Erythroblast (primary cell): ENCODE measurements at places on chromosomes 3 and 15.
A peak's percentile ranks its signal among the peaks of the same experiment; 100 is the strongest.

- no peak for DNase-seq
Observed at GRCh38 chr3:49721596-49721895, 2.1 kb upstream of the AMIGO3 start.

GRCh38 chr15:88257311-88258092 is 963 bp upstream of the NTRK3 start:
- DNase-seq = no peak

GRCh38 chr15:80638553-80639167 is 56.5 kb upstream of the ABHD17C start:
- DNase-seq = no peak

GRCh38 chr15:41851167-41851523 is 12.5 kb downstream of the PLA2G4B start:
- DNase-seq = no peak

DNA sequence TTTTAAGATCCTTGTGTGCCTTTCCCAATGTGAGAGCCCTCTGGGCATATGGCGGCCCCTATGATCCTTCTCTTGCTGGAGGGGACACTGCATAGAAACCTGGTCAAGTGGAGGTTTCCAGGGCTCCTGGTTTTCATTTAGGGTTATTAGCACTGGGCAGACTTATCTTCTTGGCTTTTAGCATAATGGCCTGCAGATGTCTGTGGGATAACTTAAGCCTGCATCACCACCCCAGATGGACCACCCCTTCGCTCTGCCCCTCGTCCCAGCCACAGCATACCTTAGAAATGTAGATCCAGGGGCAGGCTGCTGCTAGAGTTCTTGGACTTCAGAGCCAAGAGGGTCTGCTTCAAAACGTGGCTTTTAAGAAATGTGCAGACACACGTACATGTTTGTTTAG is 340.3 kb upstream of the CTDSPL start:
- no peak for DNase-seq

GRCh38 chr15:26066896-26067295 is 203.8 kb upstream of the ATP10A start:
- no peak for DNase-seq

DNA sequence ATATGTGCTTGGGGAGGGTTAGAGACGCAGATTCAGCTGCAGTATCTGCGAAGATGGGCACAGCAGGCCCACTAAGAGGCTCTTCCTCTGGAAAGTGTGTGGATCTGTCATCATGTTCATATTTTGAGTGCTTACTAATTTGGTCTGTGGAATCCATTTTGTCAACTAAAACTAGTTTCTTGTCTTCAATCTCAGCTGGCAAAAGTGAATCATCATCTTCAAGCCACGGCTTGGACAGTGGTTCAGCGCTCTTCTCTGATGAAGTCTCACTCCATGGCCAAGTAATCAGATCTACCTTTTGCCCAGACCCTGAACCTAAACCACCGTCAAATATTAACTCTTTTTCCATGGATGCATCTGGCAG is 76.2 kb downstream of the IMPG2 start:
- no peak for DNase-seq

- peak; percentile 8 for DNase-seq
Observed at GRCh38 chr15:37135225-37135624, 34.9 kb upstream of the MEIS2 start.

- no peak for DNase-seq
Observed at GRCh38 chr3:188421151-188421821, 267.3 kb downstream of the LPP start.

GRCh38 chr3:108408883-108409799 is 101.3 kb downstream of the MYH15 start:
- DNase-seq = no peak

DNA sequence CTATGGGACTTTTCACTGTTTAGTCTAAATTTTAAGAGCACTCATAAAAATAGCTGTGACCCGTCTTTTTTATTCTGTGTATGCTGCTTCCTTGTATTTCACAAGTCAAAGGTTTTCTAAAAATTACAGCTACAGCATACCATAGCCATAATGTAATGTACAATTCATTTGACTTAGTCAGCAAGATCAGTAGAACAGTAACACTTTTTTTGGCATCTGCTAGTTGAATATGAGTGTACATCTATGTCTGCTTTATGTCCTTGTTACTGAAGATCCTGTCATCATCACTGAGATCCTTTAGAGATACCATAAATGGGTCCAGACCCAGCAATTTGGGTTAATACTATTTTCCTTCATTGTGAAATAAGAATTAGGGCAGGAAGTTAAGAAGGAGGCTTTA is 42.2 kb downstream of the CMSS1 start:
- no peak for DNase-seq

- no peak for DNase-seq
Observed at GRCh38 chr15:38091078-38091645, 156.7 kb downstream of the TMCO5A start.

DNA sequence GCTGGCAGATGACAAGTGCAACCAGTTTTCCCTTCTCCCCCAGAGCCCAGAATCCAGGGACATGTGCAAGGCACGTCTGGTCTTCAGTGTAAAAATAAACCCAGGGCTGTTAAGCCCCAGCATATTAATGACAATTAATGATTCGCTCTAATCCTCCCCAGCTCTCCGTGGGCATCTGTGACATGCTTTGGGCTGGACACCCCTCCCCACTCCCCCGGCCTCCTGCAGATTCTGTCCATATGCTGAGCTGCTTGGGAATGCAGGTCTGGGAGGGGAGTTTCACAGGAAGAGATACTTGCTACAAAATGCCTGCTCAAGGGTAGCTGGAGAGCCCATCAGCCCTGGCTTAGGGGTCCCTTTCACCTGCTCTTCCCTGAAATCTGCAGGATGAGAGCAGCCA is 43.0 kb upstream of the NTRK3 start:
- no peak for DNase-seq

DNA sequence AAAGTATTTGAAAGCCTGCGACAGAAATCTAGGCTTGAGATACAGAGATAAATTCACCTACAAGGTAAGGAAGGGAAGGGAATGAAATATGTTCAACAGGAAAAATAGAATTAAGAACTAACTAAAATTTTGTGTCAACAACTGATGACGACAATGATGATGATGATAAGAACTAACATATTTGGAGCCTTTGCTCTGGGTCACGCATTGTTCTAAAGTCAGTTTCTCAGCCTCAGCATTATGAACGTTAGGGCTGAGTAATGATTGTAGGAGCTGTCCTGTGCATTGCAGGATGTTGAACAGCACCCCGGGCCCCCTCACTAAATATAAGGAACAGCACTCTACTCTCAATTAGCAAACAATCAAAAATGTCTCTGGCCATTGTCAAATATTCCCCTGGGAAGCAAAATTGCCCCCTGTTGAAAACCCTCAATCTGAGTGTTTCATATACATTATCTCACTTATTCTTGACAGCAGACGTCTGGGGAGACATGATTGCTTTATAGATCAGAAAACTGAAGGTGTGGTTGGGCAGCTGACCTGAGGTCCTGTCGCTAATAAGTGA is 88.5 kb downstream of the ERC2 start:
- no peak for DNase-seq

- DNase-seq = no peak
Observed at GRCh38 chr3:188711881-188712247, 459.9 kb upstream of the TPRG1 start.

DNA sequence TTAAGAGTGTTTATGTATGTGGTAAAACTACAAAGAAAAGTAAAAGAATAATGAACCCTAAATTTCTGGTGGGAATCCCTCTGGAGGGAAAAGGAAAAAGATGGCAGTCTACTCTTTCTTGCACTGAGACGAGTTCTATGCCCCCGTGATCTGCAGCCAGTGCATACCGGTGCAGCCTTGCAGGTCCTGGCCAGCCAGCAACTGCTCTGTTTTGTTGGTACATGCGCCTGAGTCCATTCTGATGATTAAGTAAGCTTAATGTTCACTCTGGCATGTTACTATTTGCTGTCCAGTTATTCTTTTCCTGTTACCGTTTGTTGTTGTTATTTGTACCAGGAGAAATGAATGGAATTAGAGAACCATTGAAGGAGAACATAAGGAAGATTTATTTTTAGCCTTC is 95.1 kb upstream of the TMC3 start:
- DNase-seq = no peak

GRCh38 chr15:78855746-78856145 is 16.9 kb upstream of the MORF4L1 start:
- DNase-seq = no peak

DNA sequence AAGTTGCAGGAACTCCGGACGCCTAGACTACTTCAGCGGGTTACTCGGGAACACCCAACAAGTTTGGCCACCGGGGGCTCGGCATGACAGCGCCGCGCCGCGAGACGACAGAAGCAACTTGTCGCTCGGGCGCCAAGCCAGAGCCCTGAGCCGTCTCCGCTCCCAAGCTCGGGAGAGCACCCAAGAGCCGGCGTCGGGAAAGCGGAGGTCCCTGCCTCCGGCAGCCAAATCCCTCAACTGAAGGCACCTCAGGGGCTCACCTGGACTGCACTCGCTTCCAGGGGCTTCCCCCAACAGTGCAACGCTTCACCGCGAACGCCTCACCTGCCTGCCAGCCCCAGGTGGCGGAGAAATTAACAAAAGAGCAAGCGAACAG is 640 bp downstream of the MB21D2 start:
- DNase-seq = no peak

GRCh38 chr3:141257961-141258360 is 26.3 kb downstream of the PXYLP1 start:
- no peak for DNase-seq

DNA sequence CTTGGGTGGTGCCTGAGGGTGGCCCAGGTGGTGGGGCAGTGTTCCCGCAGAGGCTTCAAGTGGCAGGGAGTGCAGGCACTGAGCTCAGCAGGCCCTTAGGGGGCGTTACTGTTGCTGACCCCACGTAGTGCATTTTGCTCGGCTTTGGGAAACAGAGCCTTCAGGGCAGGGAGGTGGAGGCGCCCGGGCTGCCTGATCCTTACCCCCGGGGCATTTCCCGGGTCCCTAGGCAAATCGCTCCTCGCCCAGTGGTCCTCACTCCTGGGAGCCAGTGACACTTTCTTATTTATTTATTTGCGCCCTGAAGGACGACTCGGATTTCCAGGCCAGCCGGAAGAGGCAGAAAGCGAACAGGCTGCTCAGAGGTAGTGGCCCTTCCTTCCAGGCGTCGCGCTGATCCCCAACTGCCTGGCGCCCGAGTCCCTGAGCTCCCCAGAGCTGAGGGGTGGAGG is 10.1 kb upstream of the FOXB1 start:
- no peak for DNase-seq

DNA sequence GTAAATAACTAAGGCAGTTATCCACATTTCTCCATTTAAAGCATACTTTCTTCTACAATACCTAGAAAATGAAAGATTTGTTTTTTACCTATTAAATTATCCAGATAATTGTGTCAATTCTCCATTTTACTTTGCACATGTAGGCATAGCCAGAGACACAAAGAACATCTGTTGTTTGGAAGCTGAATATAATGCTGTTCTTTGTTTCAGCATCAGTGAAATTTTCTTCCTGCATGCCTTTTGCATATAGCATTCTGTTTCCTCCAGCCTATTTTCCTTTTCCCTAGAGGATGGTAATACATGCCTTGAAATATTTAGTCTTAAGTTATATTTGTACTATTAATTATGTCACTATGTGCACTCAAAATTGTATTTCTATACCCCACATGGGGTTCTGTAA is 233.7 kb downstream of the CNTN6 start:
- DNase-seq = no peak

- DNase-seq = no peak
Observed at GRCh38 chr15:100133001-100133400, 208.8 kb downstream of the ADAMTS17 start.

- no peak for DNase-seq
Observed at GRCh38 chr15:94582368-94582767, 351.0 kb downstream of the MCTP2 start.

DNA sequence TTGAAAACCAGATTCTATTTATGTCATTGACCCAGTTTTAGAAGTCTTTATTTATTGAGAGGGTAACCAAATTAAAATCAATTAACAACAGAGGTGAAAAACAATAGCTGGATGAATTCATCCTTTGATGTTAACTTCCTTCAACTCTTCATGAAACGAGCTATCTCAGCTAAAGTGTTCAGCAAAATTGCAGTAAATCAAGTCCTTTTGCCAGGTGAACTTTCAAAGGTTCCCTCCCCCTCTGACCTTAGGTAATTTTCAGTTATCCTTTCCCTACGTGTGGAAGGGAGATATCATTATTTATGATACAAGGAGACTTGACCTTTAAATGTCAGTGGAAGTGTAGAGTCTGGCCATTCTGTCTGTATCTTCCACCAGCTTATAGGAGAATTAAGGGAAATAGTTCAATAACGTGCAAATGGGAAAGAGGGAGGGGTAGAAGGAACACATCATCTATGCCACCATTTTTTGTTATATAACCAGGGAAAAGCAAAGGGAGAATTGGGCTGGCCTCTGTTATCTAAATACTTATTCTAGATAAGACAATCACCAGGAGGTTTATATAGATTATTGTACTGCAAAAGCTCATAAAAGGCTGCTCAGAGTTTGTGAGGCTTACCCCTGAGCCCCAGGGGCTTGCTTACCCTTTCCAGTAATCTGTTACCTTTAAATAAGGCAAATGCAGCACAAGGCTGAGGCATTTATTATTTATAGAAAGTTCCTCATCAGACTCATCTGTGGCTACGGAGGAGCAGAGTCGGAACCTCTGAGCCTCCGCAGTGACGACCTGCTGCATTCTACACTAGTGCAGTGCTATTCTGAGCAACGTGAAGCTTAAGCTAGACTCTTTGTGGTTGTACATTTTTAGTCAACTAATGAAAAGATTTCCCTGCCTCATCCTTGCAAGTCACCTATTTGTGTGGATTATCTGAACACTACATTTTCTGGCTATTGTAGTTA is 97.7 kb upstream of the ZBED2 start:
- DNase-seq = no peak

- DNase-seq = peak; percentile 21
Observed at GRCh38 chr3:39267631-39268548, 11.9 kb downstream of the CX3CR1 start.

GRCh38 chr15:44058126-44058525 is 136.9 kb downstream of the FRMD5 start:
- no peak for DNase-seq

GRCh38 chr15:82871358-82871757 is 61.9 kb downstream of the WHAMM start:
- peak; percentile 26 for DNase-seq

DNA sequence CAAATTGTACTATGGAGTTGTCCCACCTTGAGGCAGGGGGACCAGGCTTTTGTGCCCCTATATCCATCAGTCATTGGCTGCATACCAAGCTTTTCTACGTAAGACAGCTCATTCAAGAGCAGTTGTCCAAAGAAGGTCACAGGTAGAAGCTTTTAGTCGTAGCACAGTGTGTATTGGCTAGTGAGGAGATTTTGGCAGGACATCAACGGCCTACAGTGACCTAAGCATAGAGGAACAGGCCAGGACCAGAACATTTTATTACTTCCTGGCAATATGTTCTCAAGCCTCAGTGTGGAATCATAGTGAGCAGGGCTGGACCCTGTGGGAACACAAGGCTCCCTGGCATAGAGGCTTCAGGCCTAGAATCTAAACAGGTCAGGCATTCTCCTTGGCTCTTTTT is 105.4 kb upstream of the ANKRD28 start:
- no peak for DNase-seq

DNA sequence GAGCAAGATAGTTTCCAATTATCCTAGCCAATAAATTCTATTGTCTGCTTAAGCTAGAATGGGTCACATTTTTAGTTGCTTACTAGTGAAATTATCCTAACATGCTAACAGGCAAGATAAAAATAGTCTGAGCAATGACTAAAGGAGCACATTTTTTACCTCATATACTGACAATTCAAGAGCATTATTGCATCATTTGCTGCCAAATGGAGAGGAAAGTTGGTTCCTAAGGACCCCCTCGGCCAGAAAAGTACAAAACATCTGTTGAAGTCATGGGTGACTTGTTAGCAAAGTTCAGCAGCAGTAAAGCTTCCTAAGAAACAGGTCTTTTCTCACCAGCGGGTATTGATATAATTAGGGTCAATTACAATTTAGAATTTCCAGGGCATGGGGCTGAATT is 1001.0 kb downstream of the FHIT start:
- no peak for DNase-seq
